ENCODE measurements at places on chromosomes 12 and 14.

DNA sequence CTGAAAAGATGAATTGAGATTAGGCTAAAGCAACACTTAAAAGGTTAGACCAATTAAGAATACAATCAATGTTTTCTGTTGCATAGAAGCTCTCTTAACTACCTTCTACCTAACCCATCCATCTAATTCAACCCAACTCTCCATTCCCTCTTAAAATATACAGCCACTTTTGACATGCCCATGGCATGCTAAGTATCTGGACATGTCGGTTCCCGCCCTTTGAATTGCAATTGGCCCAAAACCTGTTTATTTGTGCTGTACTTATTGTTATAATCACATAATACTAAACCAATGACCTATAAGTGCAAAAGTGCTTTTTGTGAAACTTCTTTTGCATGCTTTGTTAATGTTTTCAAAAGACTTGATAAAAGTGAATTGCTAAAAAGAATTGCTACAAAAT is 37.6 kb upstream of the APPL2 start:
- no peak for DNase-seq

DNA sequence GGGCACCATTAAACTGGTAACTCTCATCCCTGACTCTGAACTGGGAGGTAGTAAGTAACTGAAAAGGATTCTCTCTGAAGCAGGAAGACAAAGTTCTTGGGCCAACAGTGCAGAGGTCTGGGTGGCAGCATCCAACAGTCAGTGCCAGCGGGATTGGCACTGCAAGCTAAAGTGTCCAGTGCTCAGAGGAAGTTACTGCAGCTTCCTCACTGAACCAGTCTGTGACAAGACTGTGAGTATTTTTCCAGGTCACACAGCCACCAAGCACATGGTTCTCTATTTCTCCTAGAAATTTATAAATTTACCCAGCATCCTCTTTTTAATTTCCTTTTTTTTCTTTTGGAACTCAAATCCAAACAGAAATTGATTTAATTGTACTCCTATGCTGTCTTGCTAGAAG is 81.6 kb upstream of the FAR2 start:
- DNase-seq: no peak

DNA sequence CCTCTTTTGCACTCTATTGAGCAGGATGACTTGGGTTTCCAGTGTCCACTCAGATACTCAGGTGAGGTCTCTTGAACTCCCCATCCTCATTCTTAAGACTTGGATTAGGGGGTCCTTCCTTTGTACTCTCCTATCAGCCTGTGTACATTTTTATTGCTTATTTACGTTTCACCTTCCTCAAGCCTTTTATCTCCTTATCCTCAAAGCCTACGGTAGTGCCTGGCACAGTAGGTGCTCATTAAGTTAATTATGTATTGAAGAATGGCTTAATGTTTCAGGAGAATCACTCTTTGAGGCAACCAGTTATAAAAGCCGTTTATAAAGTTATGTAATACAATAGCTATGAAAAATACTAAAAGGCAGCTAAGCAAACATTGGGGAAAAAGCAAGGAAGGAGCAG is 315.7 kb downstream of the NPAS3 start:
- DNase-seq: no peak

- DNase-seq: no peak
Measured at GRCh38 chr14:63573581-63573980, 30.4 kb upstream of the PPP2R5E start.

Data from stimulated activated CD8-positive, alpha-beta memory T cell treated with anti-CD3 and anti-CD28 coated beads, Interleukin-4, amount 100 ng/mL, for 1 hour (primary cell).